ENCODE measurements at places on chromosomes 5 and 9.

DNA sequence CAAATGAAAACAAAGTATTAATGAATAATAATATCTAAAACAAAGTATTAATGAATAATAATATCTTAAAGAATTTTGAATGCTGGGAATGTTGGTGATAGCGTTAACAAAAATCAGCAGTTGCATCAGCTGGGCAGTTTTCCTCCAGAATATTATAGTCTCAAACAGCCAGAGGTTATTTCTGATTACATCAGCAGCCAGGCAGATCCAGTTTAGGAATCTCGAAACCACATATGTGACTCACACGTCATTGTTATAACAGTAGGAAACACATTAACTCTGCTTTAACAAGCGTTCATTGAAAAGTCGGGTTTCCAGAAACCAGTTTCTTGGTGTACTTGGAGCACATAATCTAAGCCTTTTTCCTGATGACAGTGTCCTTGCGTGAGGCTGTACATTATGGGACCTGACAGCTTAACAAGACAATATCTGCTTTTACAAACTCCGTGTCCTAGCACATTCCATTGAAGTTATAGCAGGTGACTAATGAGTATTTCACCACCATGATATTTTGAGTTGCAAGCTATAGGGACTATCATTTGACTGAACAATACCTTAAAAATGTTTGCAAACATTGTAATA, 559.5 kb upstream of the KLF4 start:
- DNase-seq = no peak

GRCh38 chr5:60271517-60271916, 378.0 kb upstream of the PDE4D start:
- DNase-seq = no peak

DNA sequence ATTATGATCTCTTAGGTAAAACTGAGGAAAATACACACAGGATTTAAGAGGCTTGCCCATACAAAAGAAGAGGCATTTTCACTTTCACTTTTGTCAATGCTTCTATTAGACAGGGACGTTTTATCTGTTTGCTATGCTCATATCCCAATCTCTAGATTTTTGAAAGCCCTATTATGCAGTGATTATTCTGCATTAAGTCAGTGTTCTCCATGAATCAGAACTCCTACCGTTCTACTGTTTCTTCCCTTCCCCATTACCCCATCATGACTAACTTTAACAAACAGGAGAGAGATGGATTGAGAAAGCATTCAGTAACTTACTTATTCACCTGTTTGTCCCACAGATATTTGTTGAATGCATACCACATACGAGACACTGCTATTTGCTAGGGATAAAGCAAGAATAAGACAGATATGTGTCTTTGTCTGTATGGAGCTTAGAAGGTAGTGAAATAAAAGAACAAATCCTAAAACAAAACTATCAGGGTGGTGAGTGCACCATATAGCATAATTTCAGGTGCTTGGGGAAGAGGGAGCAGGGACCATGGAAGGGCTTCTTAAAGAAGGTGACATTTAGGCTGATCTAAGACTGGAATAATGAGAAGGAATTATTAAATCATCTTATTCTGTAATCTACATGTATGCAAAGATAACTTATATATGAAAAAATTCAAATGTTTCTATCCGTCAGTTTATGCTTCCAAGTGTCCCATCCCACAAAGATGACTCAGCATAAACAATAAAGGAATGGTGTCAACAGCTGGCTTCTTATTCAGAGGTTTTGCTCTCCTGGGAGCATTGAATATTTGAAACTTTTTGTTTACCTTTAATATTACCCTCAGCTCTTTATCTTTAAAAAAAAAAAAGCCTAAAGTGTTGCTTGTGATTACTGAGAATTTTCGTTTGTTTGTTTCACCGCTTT, 328.1 kb downstream of the HINT1 start:
- DNase-seq = no peak

DNA sequence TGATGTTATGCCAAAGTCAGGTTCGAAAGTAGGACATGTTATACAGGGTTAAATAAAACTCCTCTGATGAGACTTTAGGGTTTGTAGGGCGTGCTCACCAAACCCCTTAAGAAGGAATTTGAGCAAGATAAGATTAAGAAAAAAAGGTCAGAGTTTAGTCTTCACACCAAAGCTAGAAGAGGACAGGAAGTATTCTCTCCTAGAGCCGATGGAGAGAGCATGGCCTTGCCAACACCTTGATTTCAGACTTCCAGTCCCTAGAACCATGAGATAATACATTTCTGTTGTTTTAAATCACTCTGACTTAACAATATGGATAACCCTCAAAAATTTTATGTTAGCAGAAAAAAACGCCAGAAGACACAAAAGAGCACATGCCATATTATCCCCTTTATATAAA, 16.3 kb upstream of the PLCXD3 start:
- no peak for DNase-seq

DNA sequence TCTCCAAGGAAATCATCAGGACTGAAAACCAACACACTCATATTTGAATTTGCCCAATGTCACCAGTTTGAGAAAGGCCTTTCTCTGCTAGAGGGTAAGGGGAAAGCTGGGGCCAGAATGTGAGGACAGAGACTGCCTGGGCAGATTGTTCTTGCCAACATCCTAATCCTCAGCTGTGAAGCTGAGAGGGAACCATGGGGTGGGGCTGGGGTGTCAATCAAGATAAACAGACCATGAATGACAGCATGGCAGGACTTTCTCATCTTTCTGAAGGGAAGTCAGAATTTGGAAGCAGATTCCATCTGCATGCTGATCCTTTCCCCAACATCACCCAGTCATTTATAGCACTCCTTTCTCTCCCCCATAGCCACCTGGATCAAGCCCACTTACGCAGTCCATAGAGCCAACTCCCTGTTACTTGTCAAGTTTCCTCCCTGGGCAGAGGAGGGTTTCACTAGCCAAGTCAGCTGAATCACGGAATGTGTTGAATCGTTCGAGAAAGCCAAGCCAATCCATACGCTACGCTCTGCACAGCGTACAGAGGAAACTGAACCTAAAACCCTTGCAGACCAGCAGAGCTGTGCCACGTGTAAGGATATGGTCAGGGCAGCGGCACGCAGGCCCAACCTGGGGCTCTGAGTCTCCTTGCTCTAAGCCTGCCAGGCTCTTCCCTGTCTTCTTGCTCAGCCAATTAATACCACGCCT, 14.9 kb downstream of the GLDC start:
- DNase-seq = no peak

Data from effector memory CD8-positive, alpha-beta T cell (primary cell).